ENCODE measurements at places on chromosomes 3 and 15.

GRCh38 chr3:3893590-3893989, 94.4 kb downstream of the LRRN1 start:
- DNase-seq = no peak

DNA sequence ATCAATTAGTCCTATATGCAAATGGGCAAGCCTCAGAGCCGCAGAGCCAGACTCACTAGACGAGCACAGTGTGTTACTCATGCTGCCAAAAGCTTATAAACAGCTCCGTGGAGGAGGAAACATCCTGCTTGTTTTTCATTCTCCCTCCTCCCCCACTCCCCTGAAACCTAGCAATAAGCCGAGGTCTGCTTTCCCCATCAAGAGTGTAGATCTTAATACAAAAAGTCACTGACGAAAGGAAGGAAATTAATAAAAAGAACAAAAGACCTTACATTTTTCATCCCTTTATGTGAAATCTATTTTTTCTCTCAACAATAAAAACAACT, 88.5 kb downstream of the XXYLT1 start:
- no peak for DNase-seq

DNA sequence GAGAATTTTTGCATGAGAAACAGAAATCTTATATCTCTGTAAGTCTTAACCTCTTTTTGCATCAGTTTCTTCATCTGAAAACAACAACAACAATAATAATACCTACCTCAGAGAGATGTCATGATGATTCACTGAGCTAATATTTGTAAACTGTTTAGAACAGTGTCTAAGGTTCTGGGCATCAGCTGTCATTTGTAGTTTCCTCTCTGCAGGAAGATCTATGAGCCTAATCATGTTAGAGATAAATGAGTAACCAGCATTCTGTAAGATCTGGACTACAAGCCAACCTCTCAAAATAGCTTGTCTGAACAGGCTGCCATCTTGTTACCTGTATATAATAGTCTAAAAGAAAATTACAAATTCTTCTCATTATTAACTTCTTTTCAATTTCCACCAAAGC, 383.0 kb upstream of the RORA start:
- DNase-seq = no peak

DNA sequence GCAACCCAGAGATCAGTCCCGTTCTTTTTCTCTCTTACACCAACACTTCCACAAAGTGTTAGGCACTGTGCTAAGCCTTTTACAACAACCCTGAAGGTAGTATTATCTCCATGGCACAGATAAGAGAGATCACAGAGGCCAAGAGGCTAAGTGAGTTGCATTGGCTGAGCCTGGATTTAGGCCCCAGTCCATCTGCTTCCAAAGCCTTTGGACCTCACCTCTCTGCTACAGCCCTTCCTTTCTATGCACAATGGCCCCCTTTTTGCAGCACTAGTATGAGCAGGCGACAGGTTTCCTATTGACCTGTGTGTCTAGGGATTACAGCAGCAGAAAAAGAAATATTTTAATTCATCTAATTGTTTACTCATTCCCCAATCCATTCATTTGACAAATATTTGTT, 76.2 kb downstream of the CRYGS start:
- DNase-seq = no peak

GRCh38 chr3:7632305-7632704, 771.4 kb downstream of the GRM7 start:
- no peak for DNase-seq

- no peak for DNase-seq
These were observed 2.6 kb downstream of the BHLHE40 start for GRCh38 chr3:4981665-4982494.

- DNase-seq = no peak
These were observed 7.4 kb upstream of the CAMP start for GRCh38 chr3:48215876-48216275.

GRCh38 chr3:36443028-36443686, 62.9 kb downstream of the STAC start:
- no peak for DNase-seq

DNA sequence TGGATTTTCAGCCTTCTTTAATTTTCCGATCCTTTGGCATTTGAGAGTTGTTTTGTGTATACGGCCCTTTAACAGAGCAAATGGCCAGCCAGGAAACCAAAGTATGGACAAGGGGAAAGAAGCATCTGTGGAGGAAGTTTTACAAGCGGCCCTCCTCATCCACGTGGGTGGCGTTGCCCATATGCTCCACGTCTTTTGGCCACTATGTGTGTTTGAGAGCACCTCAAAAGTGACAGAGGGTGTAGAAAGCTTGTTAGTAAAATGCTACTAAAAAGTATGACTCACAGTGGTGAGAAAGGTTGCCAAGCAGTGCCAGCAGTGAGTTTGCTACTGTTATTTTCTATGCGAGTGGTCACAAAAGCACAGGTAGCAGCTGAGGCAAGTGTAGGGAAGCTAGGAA, 451.8 kb upstream of the NPAP1 start:
- no peak for DNase-seq
